ENCODE measurements at places on chromosomes 12 and 14.

GRCh38 chr12:121227294-121227693 lies 17.4 kb downstream of the P2RX4 start:
- no peak for DNase-seq

- no peak for DNase-seq
Measured at GRCh38 chr12:89372584-89373370, 20.5 kb upstream of the DUSP6 start.

GRCh38 chr14:71988939-71989338 lies 56.7 kb downstream of the RGS6 start:
- DNase-seq = no peak

DNA sequence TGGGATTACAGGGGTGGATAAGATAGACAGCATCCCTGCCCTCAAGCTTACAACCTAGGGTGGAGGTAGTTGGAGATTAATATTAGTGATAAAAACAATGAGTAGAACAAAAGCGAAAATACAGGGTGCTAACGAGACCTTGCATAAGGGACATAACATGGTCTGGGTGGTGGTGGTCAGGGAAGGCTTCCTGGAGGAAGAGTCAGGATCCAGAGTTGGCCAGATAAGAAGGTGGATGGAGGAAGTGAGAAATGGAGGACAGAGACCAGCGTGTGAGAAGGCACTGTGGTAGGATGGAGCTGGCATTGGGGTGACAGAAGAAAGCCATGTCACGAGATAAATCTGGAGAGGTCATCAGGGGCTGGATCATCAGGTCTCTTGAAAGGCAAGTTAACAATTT lies 19.2 kb downstream of the NOS1 start:
- DNase-seq = no peak

GRCh38 chr14:51431033-51431709 lies 191.1 kb downstream of the TMX1 start:
- DNase-seq = no peak

- peak; percentile 16 for DNase-seq
Measured at GRCh38 chr14:73188501-73188911, 48.8 kb upstream of the PAPLN start.

- DNase-seq = no peak
Measured at GRCh38 chr14:105141486-105142281, 26.9 kb downstream of the JAG2 start.

All from AG20443 (cell line).